ENCODE measurements at places on chromosomes 16 and 17. TPM values are rescaled to one million over a fixed set of nuclear protein-coding genes. Genes with fewer than 3 reads are reported as not detected.

Gene METTL22
- total RNA-seq = 25.1 TPM

Gene PHKB
- total RNA-seq = 34.2 TPM

Gene KRT28
- total RNA-seq = not detected

Gene JUP
- total RNA-seq = 126 TPM

Gene ASPA
- not detected for total RNA-seq
